NCI-H2171 treated with DMSO at 0.1 percent for 48 hours (cell line): ENCODE measurements at places on chromosomes 6 and 20.
A peak's percentile ranks its signal among the peaks of the same experiment; 100 is the strongest.

DNA sequence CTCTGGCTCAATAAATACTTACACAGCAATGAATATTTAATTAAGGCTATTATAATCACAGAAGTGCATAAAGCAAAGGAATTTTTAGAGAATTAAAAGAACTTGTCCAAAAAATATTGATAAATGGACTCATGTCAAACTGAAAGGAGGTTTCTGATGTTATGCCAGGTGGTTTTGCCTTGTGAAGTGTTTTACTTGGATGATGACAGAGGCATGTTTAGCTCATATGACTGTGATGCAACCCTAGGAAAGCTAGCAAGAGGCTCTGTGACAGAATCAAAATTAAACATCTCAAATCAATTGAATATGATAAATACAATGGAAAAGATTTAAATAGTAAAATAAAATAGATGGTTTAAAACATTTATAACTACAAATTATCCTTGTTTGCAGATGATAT lies 137.3 kb downstream of the TMEM200A start:
- DNase-seq = no peak

GRCh38 chr20:36777167-36777566 lies 3.6 kb upstream of the DSN1 start:
- DNase-seq = peak; percentile 79

DNA sequence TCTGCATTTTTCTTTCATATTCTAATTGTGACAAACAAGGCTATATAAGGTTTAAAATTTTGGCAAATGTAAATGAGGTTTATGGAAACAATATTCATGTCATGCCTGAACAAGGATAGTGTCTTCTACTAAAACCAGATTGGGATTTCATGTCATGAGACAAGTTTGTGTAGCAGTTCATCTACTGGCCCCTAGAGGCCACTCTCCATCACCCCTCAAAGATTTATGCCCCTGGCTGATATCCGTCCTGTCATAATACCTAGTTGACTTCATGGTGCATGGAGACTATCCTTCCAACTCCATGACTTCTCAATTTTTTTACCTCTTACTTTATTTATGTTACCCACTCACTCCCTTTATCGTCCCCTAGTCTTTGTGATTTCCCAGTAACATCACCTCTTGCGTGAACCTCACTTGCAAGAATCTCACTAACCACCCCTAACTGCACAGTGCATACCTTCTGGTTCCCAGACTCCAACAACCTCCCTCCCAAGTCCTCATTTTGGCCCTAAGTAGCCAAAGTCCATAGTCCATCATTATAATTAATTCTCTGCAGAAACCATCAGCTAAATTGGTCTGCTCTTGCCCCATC lies 179.8 kb downstream of the TASP1 start:
- DNase-seq = peak; percentile 36

- no peak for DNase-seq
Measured at GRCh38 chr6:135578976-135579375, 81.4 kb upstream of the AHI1 start.

DNA sequence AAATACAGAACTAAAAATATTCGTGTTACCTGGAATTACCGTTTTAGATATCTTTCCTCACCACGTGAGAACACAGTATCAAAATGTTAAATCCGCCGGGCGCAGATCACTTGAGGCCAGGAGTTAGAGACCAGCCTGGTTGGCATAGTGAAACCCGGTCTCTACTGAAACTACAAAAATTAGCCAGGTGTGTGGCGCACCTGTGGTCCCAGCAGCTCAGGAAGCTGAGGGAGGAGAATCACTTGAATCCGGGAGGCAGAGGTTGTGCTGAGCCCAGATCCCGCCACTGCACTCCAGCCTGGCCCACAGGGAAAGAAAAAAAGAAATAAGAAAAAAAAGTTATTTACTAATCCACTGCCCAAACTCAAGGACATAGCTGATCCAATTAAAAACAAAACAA lies 4.8 kb upstream of the DDX43 start:
- DNase-seq = no peak

DNA sequence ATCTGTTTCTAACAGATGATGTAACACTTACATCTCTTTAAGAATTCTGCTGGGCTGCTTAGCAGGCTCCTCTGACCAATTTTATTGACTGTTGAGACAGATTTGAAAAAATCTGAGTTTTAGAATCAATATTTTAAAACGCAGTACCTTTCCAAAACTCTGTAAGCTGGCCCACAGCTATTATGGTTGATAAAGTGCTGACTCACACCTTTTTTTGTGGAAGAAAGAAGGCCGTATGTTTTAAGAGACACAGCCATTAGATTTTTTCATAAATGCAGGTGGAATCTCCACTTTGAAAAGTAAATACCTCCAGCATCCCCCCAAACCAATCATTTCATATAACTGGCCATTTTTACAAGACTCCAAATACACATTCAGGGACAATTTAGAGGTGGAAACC lies 82.2 kb downstream of the TBXT start:
- no peak for DNase-seq

DNA sequence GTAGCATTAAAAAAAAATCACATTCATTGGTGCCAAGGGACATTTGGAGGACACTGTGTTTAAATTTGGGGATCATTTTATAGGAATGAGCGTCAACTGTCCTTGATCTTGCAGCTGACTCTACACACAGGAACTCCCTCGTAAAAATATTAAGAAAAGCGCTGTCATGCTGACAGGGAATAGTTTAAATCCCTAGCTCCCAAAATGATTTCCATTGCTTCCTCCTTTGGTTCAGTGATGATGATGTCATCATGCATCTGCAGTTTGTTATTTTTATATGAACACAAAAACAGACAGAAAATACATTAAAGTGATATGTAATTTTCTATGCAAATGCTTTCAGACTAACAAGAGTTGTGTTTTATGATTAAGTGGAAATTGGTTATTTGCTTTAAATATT lies 275.6 kb downstream of the BTBD9 start:
- DNase-seq = no peak

GRCh38 chr20:4844751-4845465 lies 123.2 kb downstream of the PRND start:
- DNase-seq = no peak

DNA sequence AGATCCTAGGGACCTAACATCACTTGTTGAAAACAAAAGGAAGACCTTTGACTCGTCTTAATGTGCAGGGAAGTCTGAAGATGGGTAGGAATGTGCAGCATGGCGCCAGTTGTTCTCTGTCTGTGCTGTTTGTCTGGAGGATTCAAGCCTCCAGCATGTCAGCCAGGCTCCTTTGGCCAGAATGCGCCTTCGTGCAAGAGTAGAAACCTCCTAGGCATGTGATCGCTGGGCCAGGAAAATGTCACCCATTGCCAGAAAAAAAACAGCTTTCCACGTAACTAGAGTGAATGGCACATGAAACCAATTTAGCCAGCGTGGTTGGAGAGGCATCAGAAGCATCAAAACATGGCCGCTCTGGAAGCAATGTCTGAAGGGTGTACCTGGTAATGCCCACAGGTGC lies 132.7 kb downstream of the EDN1 start:
- no peak for DNase-seq

GRCh38 chr6:89961481-89961880 lies 67.2 kb downstream of the GJA10 start:
- no peak for DNase-seq

DNA sequence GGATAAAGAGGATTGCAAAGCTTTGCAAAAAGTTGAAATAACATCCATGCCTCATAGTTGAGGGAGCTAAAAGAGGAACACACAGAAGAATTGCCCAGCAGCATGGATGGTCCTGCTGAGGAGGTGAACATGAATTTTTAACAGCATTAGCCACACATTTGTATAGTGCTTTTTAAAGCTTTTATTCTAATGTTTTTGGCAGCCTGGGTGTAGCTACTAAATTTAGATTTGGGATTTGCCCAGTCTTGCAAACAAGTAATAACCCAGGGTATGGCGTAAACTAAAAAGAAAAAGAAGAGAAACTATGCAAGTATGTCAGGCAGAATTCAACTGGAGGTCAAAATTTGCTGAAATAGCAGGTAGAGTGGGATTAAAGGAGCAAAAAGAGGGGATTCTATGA lies 75.1 kb upstream of the PTPRK start:
- no peak for DNase-seq

DNA sequence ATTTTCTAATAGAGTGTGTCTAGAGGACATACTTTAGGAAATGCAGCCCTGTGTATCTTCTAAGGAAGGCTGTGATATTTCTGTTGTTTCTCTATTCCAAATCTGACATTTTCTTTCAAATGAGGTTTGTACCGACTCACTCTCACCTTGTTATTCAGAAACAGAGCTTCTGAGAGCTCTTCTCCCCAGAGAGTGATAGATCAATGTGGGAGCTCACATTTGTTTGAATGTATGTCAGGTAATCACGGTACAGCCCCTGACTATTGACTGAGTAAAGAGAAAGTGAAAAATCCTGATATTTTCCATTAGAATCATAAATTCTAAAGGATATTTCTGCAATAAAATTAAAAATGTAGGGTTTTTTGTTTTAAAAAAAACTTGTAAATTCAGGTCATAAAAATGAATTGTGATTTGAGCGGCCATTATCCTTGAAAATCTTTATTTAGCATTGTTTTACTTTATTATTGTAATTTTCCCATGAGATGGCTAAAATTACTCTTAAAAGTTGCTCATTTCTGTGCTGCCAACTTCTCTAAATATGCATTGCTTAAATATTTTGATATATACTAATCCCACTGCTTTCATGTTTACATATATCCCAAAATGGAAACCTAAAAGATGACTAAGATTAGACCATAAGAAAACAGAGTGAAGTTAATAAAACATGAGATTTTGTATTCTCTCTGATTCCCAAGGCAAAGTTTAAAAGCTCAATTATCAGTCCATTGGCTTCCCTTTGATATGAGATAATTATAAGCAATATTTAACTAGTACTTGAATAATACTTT lies 1226.8 kb upstream of the CITED2 start:
- DNase-seq = no peak

DNA sequence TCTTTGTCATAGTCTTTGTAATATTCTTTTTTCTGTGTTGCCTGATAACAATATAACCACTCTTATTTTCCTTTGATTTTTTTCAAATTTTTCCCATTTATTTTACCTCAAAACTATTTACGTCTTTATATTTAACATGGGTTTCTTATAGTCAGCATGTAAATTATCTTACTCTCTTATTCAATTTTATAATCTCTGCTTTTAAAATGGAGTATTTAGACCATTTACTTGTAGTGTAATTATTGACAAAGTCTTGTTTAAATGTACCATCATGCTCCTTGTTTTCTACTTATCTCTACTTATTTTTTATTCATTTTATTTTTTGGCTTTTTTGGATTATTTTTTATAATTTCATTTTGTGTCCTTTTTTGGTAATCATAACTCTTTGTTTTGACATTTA lies 476.5 kb upstream of the MAP3K7 start:
- DNase-seq = no peak

DNA sequence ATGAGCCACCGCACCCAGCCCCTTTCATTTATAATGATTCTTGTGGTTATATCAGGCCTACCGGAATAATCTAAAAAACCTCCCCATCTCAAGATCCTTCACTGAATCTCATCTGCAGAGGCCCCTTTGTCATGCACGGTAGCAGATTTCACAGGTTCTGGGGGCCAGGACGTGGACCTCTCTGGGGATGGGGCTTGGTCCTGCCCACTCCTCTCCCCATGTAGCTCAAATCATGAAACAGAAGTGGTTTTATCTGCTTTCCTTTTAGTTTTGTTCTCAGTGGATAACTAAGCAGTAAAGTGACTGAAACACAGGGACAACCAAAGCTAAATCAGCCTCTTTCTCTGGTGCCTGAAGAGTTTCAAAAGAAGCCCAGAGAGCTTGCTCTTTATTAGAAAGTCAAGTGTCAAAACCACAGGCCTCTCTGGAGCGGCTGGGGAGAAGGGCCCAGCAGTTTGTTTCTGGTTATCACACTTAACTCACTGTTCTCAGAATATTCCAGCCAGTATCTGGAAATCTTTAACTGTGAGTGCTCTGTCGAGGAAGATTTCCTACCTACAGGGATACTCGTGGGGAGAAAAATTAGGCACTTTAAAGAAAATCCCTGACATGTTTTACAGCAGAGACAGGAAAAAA lies 60.6 kb upstream of the FAM184A start:
- no peak for DNase-seq

GRCh38 chr20:24098886-24099285 lies 110.3 kb upstream of the GGTLC1 start:
- no peak for DNase-seq

- DNase-seq = peak; percentile 57
Measured at GRCh38 chr20:17504898-17505635, 26.1 kb downstream of the BFSP1 start.

DNA sequence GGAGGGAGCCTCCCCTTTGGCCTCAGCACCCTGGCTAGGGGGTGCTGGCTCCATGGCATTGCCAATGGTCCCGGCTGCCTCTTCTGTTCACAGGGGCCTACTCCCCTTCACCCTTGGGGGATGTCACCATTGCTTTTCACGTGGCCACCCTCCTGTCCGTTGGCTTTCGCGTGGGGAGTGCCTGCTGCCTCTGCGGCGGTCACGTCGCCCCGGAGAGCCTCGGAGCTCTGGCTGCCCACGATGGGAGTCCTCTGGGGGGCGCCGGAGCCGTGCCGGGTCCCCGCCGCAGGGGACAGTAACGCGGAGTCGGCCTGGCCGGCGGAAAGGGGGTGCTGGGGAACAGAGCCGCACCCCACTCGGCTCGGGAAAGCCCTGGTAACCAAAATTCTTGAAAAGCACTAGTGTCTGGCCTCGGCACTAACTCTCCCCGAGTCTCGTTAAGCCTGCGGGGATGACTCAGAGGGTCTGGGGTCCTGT lies 661 bp upstream of the HEBP2 start:
- peak; percentile 47 for DNase-seq

- DNase-seq = no peak
Measured at GRCh38 chr6:6039946-6040509, 33.3 kb upstream of the NRN1 start.

DNA sequence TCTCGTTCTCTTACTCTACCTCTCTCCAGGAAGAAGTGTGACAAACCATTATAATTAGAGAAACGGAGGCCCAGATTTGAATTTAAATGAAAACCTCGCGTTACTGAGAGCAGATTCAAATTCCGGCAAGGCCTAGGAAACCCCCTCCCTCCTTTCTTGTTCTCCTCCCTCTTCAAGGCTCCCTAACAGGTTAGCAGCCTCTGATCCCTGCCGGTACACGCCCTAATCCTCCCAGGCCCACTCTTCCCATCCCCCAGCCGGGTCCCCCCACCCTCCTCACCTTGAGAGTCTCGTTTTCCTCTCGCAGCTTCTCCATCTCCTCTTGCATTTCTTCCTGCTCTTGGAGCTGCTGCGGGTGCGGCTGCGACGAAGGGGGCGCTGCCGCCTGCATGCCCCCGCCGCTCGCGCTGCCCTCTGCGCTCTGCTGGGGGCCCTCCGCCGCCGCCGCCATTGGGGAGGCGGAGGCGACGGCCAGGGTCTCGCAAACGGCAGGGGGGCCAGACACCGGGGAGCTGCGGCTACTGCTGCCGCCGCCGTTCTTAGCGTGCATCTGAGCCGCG lies 3.8 kb downstream of the MTCL3 start:
- peak; percentile 73 for DNase-seq
